Activated naive CD4-positive, alpha-beta T cell (primary cell): ENCODE measurements at places on chromosomes 12 and 14.

DNA sequence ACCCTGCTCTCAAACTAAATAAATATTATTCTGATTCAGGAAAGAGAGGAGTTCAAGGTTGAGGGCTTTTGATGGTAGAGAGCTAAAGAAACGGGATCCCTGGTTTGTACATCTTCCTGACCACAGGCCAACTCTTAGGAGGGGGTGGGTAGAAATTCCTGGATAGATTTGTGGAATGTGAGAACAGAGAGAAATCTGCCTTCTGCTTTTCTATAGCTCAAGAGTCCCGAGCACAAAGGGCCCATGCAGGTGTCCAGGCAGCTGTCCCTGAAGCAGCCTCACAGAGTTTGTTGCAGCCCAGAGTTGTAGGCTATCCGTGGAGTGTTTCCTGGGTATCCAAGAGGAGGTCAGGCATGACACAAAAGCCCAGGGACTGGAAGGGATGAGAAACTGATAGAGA is 198.6 kb downstream of the BCAT1 start:
- no peak for DNase-seq

- no peak for DNase-seq
Observed at GRCh38 chr14:70785556-70785955, 23.8 kb downstream of the MAP3K9 start.

GRCh38 chr14:100839681-100840111 is 13.8 kb downstream of the MEG3 start:
- DNase-seq, result no peak

DNA sequence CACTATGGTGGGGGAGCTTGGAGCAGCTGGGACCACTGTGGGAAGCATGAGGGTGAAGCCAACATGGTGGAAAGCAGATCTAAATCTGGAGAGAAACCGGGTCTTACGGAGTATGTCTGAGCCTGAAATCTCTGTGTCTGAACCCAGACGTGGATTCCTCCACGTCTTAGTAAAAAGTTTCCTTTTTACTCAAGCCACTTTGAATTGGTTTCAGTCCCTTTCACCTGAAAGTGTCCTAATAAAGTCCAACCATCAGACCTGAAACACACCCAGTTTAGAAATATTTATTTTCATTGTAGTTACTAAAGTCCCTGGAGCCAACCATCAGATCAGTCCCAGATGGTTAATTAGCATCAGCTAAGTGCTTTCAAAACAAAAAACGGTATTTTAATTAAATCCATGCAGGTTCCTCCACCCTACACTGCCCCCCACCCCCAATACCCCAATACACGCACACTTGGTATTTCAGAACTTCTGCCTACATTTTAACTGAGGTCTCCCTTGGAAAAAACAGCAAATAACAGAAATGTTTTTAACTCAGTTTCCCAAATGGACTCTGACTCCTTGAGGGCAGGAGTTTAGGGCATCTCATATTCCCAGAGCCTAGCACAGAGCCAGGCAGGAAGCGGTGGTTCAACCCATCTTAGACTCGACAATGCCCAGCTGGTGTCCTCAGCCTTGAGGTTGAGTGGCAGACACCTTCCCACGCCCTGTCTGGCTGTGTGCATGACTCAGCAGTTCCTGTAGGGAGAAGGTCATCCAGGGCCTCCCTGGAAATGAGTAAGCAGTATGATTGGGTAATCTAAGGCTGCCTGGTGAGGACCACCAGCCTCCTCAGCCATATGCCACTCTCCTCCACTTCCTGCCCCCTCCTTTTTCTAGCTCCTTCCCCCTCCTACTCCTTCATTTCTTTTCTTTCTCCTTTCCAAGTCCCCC is 175.8 kb downstream of the TTC8 start:
- DNase-seq, result no peak
